ENCODE measurements at places on chromosomes 12 and 14.

DNA sequence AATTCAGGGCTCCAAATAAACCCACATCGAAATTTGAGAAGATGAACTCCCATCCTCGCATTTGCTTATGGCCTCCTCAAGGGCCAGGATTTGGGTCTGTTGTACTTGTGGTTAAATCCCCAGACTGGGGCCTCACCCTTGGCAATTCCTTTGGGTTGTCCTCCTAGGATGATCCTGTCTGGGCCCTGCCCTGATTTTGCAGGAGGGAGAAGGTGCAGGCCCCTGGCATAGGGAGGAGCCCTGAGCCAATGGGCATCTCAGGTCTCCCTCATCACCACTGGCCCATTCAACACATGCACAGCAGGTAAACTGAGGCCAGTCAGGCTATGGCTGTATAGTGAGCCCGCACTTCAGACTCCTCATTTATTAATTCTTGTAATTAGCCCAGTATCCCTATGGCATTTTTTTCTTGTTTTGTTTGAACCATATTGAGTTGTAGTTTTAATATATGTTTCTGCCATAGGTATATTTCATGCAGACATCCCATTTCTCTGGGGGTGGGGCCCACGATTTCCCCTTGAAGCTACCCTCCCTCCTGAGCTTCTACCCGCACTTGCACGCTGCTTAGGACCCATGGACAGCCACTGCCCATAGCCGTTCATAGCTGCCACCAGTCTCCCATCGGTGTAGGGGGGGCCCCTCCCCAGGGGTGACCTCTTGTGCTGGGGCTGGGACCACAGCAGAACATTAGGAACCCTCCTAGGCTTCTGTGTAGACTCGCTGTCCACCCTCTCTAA, 67.1 kb upstream of the DDX11 start:
- no peak for DNase-seq

DNA sequence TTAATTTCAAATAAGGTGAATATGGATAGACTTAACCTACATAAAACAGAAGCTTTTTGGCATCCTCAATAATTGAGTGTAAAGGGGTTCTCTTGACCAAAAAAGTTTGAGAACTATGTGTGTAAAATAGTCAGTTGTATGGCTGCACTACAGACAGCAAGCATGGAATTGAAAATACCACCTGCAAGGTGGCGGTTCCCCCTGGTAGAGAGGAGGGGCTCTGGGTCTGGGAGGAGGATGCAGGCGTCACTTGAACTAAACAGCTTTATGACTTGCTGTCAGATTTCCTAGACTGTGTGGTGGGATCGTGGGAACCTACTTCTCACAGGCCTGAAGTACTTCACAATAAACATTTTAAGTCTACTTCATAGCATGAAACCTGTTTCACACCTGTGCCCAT, 6.3 kb downstream of the EVL start:
- DNase-seq = no peak

- no peak for DNase-seq
These were observed 202.0 kb downstream of the PPM1H start for GRCh38 chr12:62732861-62733427.

- no peak for DNase-seq
These were observed 726.2 kb downstream of the SLC6A15 start for GRCh38 chr12:84186433-84186832.

DNA sequence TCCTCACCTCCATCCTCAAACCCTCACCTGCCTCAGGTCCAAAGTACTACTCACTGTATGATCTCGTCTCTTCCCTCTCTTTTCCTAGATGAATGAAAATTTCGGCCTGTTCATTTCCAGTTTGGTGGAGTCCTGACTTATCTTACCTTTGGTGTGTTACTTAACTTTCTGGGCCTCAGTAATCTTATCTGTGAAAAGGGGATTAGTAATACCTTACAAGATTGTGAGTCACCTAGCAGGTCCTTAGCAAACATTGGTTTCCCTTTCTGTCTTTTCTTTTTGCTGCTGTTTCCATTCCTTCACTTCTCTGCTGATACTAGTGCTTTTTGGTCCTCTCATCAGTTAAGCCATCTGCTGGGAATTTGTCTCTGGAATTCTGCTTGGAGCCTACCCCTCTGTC, 52.8 kb downstream of the AKAP6 start:
- DNase-seq = no peak

GRCh38 chr12:84492351-84492883, 420.2 kb downstream of the SLC6A15 start:
- no peak for DNase-seq

DNA sequence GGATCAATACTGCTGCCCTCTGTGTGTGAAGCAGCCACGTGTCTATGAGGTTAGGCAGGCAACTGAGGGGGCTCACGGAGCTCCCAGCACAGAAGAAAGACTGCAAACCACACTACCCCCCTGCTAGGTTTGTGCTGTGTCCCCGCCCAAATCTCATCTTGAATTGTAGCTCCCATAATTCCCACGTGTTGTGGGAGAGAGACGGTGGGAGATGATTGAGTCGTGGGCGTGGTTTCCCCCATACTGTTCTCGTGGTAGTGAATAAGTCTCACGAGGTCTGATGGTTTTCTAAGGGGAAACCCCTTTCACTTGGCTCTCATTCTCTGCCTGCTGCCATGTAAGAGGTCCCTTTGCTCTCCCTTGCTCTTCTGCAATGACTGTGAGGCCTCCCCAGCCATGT, 68.6 kb downstream of the ACTN1 start:
- DNase-seq = no peak

- DNase-seq = peak; percentile 49
These were observed 85.4 kb upstream of the DYNC1H1 start for GRCh38 chr14:101878822-101879528.
